ENCODE measurements at places on chromosomes 3 and 15. TPM values are rescaled to one million over a fixed set of nuclear protein-coding genes. Genes with fewer than 3 reads are reported as not detected.

The AHSG gene
- not detected for total RNA-seq

The LRRC31 gene
- not detected for total RNA-seq

The COPG1 gene
- total RNA-seq, result 203 TPM

The CCDC66 gene
- total RNA-seq, result 3.1 TPM

The GPD1L gene
- 3.1 TPM for total RNA-seq

DNA sequence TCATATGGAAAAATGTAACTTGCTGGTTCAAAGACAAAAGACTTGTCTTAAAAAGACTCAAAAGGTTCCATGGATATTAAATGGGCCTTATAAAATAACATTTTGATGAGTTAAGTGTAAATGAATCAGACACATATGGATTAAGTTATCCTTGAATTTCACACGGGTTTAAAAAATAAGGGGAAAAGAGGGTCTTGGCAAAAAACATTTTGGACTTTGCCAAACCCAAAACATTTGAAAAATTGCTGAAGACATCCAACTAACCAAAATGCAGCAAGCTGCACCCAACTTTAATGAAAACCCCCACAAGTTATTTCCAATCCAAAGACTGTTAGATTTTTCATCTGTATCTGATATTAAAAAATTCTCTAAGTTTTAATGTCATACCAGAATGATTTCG is 200.7 kb downstream of the MEIS2 start:
- DNase-seq, result no peak

GRCh38 chr3:134685929-134686802 is 35.3 kb upstream of the KY start:
- DNase-seq, result peak; percentile 78

- DNase-seq, result no peak
Observed at GRCh38 chr3:143123353-143123984, 3.9 kb downstream of the CHST2 start.

GRCh38 chr15:76865548-76865991 is 39.6 kb downstream of the SCAPER start:
- no peak for DNase-seq

- no peak for DNase-seq
Observed at GRCh38 chr3:126119976-126120375, 36.1 kb upstream of the SLC41A3 start.
